ENCODE measurements at places on chromosomes 3 and 15.

GRCh38 chr3:160473221-160473620, 23.6 kb upstream of the TRIM59 start:
- DNase-seq = no peak

GRCh38 chr15:28165791-28166190, 66.7 kb upstream of the OCA2 start:
- no peak for DNase-seq

DNA sequence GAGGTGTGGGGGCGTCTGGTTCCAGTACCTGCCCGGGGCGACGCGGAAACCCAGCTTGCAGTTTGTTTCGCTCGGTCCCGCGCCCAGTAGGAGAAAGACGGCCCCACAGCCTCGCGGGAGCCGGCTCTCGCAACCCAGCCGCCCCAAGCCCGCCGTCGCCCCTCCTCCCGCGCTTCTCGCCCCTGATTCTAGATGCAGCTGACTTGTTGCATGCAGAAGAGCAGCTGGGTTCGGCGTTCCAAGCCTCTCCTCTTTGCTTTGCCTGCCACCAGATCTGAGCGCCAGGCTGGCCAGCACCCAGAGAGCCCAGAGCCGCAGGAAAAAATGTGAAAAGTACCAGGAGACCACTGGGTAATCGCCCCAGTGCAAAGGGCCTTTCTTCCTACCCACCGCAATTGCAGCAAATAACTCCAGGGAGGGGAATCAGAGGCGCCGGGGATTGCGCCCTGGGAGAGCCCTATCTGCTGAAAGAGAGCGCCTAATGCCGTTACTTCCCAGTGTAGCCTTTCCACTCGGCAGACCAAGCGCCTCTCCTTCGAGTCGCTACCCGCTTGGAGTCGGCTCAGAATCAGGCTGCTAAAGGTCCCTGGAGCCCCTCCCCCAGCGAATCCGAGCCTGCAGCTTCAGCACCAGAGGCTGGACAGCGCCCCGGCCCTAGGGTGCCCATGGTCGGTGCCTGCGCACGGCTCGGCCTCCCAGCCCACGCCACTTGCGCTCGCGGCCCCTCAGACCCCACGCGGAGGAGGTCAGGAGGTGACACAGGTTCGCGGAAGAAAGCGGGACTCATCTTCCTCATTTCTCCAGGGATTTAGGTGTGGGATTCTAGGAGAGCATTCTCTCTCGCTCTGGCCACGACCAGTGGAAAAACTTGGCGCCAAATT, 15.7 kb upstream of the AEN start:
- no peak for DNase-seq

DNA sequence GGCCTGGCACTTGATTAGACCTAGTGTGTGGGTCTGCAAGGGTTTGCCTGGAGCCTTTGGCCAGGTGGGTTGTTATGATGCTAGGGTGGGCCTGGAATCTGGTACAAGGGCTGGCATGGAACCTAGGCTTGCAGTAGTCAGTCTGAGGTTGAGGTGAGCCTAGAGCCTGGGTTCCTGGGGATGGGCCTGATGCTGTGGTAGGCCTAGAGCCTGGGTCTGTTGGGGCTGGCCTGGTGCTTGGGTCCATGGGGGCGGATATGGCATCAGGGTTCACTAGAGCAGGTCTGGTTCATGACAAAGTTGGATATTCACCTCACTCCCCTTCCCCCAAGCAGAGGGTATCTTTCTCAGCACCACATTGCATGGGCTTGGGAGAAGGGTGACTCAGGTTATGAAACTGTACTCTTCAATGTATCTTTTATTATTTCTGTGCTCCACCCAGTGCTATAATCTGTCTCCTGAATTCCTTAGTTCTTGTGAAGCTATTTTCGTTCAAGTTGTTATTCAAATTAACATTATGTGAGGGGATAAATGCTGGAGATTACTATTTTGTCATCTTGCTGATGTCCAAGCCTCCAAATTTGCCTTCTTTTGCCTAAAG, 274.4 kb downstream of the NFKBIZ start:
- DNase-seq = no peak

DNA sequence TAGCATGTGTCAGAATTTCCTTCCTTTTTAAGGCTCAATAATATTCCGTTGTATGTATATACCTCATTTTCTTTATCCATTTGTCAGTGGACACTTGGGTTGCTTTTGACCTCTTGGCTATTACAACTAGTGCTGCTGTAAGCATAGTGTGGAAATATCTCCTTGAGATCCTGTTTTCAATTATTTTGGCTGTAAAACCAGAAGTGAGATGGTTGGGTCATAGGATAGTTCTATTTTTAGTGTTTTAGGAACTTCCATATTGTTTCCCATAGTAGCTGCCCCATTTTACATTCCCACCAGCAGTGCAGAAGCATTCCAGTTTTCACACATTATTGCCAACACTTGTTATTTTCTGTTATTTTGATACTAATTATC, 70.4 kb upstream of the C15orf39 start:
- DNase-seq = peak; percentile 87

GRCh38 chr3:194112120-194113106, 23.5 kb upstream of the HES1 start:
- no peak for DNase-seq

GRCh38 chr3:106299300-106300098, 430.7 kb upstream of the CBLB start:
- no peak for DNase-seq

DNA sequence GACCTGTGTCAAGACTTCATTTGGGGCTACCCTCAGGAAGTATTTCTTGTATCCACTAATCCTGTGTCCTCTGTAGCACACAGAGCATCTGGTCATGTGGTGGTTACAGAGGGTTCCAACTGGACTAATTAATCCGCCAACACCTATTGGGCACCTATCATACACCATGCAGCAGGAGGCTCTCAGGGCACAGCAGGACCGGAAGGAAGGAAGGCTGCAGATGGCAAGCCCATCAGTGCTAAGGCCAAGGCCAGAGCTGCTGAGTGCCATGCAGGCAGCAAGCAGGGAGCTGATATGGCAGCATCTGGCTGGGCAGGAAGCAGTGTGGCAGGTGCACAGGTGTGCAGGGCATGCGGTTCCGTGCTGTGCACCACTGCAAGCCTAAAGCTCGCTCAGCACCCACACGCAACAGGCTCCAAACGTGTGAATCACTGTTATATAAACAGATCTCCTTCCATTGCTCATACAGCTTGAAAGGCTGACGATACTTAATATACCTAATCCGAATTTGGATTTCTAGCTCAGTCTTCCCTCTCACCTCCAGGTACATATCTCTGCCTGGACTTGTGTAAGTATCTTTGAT, 64.4 kb upstream of the SNRPA1 start:
- DNase-seq = no peak

DNA sequence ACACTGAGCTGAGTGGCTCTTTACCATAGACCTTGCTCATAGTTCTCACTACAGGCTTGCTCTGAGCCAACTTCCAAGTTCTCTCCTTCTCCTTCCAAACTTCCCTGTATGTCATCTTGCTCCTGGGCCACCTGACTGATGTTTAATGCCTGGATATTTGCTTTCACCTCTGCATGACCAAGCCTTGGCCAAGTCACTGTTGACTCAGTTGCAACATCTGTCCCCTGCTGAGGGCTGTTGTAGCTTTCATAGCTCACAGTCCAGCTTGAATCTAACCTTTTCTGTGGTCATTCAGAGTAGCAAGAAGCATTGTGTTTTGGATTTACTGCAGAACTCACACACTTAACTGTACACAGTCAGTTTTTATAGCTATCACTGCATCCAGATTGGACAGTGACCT, 171.8 kb upstream of the ROPN1 start:
- DNase-seq = no peak

DNA sequence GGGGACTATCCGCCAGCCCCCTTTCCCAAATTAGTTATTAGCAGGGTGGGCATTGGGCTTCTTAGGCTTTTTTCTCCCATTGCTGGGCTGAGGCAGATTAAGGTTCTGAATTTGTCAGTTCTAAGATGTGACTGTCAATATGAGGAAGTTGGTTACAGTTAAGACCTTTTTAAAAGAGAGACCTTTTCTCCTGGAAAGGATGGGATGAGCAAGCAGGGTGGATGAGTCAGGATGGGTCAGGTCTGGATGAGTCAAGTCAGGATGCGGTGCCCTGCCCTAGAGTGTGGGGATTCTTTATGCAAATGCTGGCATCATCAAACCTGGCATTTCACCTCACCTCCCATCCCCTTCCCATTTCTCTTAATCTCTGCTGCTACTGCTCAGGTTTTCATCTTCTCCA, 1.9 kb downstream of the AEN start:
- DNase-seq = peak; percentile 90

DNA sequence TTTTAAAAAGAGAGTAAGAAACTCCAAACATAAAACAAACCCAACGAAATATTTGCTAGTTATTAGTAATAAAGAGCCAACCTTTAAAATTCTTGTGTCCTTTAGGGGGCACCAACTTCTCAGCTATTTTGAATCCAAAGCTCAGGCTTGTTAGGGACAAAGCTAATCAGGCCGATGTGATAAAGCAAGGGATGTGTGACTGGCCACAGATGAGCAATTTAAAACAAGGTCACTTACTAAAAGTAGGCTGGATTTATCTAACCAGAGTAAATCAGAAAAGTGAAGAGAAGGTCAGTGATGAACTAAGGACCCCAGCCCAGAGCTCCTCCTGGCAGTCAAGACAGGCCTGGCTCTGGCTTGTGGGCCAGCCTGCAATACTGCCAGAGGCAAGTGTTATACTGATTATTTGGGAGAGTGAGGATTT, 108.5 kb downstream of the CYP19A1 start:
- peak; percentile 63 for DNase-seq

DNA sequence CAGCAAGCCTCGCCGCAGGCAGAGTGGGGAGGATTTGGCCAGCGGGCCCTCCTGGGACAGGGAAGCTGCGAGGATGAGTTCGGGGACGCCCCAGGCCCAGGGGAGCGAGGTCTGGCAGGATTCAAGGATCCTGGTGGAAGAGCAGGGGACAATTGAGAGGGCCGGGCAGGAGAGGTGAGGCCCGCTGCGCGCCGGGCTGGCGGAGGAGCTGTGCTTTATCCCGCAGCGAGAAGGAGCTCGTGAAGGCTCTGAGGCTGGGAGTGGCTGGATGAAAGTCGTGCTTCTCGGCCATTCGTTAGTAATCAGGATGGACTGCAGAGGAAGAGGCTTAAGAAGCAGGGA, 3.6 kb downstream of the SLC51A start:
- no peak for DNase-seq

DNA sequence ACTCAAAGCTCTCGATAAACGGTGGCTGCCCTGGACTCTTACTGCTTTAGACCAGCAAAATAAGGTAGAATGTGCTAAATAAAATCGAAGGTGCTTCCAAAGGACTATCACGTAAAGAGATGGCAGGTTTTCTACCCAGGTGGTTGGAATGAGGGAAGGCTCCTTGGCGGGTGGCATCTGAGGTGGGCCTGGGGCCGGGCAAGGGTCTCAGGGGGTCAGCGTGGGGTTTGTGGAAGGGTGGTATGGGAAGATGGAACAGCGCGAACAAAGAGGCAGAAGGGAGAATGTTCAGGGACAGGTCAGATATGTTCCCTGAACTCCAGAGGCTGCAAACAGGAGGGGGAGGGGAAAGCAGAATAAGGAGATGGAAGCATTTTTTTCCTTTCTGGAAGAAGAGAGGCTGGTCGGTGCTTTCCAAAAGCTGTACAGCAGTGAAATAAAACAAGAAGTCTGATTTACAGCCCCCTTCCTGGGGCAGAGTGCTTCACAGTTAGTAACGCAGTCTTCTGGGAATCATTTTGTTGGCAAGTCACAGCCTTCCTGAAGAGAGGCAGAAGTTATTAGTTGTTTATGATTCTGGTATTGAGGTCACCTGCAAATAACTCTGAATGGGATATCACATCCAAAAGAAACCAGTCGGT, 58.3 kb upstream of the ATG7 start:
- DNase-seq = no peak

- DNase-seq = no peak
Observed at GRCh38 chr15:79204886-79205675, 77.4 kb upstream of the ANKRD34C start.

DNA sequence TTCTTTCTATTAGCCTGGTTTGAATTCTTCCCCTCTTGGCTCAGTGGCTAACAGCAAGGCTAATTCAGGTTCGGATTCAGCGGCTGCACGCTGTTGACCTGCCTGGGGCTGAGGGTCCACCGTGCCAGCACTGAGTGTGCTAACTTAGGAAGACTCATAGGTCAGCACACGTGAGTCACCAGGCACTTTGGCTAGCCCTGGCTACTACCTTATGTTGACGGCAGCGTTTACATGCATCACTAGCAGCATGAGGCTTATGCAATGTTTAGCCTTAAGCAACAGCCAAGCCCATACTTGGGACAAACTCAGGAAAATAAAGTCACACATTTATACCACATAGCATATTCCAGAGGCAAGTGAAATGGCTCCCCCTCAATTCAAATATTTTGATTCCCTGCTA, 137.7 kb downstream of the RAB11A start:
- DNase-seq = no peak

DNA sequence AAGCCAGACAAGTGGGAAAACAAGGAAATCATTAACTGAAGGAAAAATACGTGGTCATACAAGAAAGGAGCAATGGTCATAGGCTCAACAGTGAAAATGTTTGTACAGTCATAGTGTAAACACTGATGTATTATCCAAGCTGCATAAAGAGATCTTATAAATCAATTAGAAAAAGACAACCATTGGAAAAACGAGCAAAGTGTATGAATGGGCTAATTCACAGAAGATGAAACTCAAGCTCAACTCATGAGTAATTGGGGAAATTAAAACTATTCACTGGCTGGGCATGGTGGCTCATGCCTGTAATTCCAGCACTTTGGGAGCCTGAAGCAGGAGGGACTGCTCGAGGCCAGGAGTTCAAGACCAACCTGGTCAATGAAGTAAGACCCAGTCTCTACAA, 6.4 kb upstream of the IGF2BP2 start:
- no peak for DNase-seq

GRCh38 chr3:106047221-106047620, 178.4 kb upstream of the CBLB start:
- DNase-seq = no peak

DNA sequence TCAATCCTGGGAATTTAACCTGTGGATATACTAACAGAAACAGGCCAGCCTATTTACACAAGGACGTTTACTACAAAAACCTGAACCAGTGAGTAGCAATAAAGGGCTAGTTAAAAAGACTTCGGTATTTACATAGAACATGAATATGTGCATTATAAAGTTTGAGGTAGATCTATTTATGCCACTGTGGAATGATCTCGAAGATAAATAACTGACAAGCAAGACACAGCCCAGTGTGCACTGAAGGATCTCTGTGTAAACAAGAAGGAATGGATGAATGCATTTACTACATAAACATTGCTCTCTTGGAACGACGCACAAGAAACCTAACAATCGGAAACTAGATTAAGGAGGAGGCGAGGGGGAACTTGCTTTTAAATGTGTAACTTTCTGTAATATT, 132.0 kb upstream of the NSMCE3 start:
- DNase-seq = no peak

GRCh38 chr3:100810671-100811070, 101.4 kb downstream of the TFG start:
- no peak for DNase-seq

GRCh38 chr3:64344721-64345207, 119.5 kb upstream of the PRICKLE2 start:
- no peak for DNase-seq

DNA sequence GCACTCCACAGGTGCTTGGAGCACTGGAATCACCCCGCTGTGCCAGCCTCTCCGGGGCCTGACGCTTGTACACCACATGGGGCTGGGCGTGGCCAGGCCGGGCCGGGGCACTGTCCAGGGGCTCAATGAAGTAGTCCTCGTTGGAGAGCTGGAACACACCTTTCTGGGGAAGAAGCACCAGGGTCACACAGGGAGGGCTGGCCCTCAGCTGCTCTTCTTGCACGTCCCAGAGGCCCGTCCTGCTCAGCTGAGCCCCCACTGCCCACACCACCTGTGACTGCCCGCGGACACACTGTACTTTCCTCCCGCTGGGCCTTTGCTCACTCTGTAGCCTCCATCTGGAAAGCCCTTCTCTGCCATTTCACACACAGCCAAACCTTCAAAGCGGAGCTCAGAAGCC, 13.3 kb downstream of the ADAMTS7 start:
- no peak for DNase-seq

Measured in suppressor macrophage treated with lipopolysaccharide for 4 hours (primary cell).